Karpas-422 (cell line): ENCODE measurements at places on chromosomes 6 and 20. TPM values are rescaled to one million over a fixed set of nuclear protein-coding genes. Genes with fewer than 3 reads are reported as not detected.

Gene OPRM1
- not detected in 2 replicates for total RNA-seq

Gene ADAT2
- 18.7 and 21.3 TPM in 2 replicates for total RNA-seq

Gene MYLK4
- 0.07 and 0.78 TPM in 2 replicates for total RNA-seq

DNA sequence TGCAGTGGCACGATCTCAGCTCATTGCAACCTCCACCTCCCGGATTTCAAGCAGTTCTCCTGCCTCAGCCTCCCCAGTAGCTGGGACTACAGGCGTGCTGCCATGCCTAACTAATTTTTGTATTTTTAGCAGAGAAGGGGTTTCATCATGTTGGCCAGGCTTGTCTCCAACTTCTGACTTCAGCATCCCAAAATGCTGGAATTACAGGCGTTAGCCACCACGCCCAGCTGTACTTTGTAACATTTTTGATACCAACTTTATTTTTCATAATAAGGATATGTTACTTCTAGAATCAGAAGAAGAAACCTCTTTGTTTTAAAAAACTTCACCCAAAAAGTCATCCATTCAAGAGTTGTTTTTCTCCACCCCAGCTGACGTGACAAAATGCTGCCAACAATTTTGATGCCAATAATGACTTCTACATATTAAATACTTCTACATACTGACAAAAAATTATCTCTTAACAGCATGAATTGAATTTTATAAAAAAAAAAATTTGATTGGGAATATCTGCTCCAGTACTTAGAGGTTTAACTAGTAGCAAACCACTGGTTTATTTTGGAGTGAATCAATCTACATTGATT, 22.5 kb upstream of the PRIM2 start:
- no peak for DNase-seq

DNA sequence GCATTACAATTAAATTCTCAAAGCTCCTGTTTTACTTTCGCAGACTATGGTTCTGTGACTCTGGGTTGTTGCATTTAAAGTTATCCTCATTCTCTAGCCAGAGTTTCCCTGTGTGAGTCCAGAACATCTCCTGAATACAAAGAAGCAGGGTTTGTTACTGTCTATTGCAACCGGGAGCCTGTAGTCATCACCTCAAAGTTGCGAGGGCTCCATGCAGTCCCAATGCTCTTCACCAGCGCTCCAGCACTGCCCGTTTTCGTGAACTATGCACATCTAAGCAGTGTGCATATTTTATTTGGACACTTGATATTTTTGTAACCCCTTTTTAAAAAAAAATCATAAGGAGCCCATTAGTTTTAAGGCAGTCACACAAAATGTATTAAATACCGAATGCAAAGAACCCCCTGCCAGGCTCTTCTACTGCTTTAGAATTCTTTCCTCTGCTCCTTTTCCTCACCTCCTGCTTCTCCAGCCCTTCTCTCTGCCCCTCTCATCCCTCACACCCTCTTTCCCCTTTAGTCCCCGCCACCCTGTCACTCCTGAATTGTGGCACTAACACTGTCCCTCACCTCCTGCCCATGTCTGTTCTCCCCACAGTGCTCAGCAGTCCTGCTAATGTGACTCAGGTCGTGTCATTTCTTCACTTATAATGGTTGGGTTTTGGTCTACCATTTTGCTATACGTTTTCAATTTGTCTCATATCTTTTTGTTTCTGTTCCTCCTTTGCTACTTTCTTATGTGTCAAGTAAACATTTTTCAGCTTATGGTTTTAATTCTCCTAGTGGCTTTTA, 1.1 kb upstream of the HLA-C start:
- DNase-seq: no peak

- DNase-seq: no peak
These were observed 123.9 kb downstream of the INSM1 start for GRCh38 chr20:20491784-20492264.

DNA sequence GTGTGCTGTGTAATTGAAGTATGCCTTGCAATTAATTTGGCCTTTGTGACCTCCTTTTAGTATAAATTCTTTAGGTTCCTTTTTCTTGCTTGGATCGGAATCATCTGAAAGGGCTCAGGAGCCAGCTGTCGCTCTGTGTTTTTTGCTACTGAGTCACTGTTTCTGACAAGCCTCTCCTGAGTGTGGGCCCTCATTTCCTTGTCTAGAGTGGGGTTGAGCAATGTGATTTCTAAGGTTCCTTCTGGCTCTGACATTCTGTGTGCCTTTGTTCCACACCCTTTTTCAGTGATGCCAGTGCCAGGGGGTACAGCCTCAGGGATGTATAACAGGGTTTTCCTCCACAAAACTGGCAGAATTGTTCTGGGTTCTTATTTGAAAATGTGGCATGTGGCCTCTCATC, 26.5 kb downstream of the DAAM2 start:
- no peak for DNase-seq

- no peak for DNase-seq
These were observed 766 bp upstream of the TINAG start for GRCh38 chr6:54307439-54307910.

GRCh38 chr6:139137706-139138105, 2.8 kb downstream of the HECA start:
- no peak for DNase-seq

DNA sequence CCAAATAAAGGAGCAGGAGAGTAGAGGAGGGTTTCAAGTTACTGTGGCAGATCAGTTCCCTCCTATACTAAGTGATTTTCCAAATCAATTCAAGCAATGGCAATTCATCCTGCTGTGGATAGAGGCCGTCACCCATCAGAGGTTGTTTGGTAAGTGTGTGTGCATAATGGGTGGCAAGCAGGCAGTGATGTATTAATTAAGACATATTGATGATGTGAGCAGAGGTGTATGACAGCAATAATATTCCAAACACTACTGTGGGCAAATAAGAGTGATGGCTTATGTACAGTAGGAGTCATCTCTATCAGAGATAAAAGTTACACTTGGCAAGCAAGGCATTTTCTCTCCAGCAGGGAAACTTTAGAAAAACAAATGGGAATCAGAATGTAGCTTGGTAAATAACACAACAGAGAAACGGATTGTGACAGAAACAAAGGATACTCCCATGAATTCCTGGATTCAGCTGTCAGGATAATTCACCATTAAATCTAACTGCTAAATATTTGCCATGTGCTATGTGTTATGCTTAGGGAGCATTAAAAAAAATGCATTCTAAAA, 196.3 kb downstream of the KHDC1L start:
- DNase-seq: no peak

GRCh38 chr20:7708782-7709181, 231.5 kb downstream of the HAO1 start:
- no peak for DNase-seq
